ENCODE measurements at places on chromosomes 1 and 21.

DNA sequence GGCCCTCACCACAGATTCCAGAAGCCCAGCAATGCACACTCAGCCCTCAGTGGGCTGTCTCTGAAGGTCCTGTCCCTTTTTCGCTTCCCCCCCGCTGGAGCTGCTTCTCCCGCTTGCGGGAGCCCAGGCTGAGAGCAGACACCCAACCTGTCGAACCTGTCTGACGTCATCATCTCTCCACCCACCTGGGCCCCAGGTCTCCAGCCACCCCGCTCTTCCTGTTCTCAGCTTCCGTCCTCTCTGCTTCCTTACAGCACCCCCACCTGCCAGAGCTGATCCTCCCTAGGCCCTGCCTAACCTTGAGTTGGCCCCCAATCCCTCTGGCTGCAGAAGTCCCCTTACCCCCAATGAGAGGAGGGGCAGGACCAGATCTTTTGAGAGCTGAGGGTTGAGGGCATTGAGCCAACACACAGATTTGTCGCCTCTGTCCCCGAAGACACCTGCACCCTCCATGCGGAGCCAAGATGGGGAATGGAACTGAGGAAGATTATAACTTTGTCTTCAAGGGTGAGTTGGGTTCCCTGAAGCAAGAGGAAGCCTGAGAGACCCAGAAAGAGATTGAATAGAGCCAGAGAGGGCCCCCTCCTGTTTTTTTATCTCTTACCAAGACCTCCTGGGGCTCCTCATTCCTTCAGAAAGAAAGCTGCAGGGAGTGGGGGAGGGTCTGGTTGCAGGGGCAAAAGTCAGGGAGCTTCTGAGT is at the start of gene RAB25:
RAB25 (plus strand) TSS at position 224 of the 700 bp plus-strand sequence; CDS start at position 465, 241 bp downstream.
- peak; percentile 67 for DNase-seq

GRCh38 chr1:207081088-207081487 is 7.6 kb upstream of the C4BPB start:
- no peak for DNase-seq

GRCh38 chr1:31306278-31306677 is 9.4 kb downstream of the ZCCHC17 start:
- DNase-seq, result no peak

DNA sequence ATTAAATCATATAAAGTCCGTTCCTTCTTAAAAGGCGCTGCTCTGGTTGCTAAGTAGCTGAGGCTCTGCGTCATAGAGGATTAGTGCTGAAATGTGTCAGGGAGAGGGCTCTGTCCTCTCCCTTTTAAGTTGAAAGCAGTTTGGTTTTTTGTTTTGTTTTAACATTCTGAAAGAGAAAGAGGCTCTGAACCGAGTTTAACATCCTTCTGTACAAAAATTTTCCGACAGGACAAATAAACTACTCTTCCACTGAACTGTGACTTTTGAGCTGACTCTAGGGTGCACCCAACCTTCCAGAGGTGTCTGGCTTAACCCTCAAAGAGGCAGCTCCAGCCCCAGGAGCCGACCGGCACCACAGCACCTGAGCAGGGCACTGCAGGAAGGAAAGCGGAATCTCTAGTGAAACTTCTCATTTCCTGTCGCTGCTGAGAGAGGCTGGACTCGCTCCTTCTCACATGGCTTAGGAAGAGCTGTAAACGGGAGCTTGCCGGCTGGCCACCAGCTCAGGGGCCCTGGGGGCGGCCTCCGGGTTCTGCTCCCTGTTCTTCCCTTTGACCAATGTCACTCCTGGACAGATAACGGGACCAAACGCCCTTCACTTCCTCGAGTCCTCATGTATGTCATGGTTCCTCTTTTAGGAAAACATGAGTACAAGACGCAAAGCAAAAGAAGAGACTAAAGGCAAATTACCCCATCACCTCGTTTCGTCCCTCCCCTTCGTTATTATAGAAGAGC is 1.2 kb downstream of the VAV3 start:
- DNase-seq, result no peak

GRCh38 chr1:37723390-37724078 is 31.2 kb downstream of the CDCA8 start:
- DNase-seq, result no peak

- no peak for DNase-seq
Measured at GRCh38 chr1:80021891-80022290, 1015.4 kb upstream of the ADGRL4 start.

GRCh38 chr1:220497220-220497947 is 30.6 kb upstream of the MARK1 start:
- DNase-seq, result no peak

DNA sequence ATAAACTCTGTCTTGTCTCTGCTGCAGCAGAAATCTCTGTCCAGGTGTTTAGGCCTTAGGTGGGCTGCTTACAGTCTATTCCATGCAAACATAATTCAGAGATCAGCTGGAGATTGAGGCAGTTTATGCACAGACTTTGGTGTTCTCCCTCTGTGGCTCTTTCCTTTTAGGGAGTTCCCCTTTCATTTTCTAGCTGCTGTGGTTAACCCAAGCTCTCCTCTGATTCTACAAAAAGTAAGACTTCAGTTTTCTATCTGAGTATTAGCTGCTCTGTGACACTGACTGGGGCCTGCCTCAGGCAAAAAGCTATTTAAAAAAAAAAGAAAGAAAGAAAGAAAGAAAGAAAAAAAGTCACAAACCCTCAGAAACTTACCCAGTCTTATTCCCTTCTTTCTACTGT is 211.1 kb downstream of the CAMTA1 start:
- no peak for DNase-seq

- no peak for DNase-seq
Measured at GRCh38 chr1:68528243-68528642, 31.4 kb upstream of the DEPDC1 start.

DNA sequence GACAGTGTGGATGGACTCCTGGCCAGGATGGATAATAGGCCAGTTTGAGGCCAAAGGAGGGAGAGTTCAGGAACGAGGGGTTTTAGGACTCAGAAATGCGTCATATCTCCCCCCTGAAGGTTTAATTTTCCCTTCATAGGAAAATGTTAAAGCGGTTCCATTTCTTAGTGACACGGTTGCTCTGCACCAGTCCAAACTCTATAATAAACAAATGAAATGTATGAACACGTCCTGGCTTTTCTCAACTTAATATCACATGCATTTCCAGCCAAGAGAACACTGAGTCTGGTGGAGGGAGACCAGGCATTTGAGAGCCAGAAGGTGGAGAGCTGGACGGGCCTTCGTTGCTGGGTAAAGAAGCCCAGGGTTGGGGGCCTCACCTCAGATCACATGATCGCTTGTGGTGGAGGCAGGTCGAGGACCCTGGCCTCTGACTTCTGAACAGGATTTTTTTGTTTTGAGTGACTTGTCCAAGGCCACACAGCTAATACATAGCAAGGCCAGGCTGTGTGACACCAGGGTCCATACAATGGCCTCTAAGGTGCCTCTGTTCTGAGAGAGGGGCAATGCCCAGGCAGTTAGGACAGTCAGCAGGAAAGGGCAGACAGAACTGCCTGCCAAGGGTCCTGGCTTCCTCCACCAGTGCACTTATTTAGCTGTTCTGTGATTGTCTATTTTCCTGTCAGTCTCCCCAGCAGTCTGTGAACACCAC is 11.4 kb downstream of the SLC1A7 start:
- DNase-seq, result no peak

DNA sequence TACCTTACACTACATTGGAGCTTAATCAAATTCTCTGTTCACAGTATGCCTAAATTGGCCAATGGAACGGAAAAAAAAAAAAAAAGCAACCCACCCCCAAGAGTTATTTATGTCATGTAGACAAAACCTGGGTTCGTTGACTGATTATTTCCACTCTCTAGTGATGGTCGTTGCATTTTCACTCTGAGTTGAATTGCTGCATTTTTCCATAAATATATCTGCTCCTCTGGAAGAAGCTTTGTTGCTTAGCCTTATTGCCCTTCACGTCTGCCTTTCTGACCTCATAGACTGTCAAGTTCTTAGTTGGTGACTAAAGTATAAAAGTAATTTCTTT is 90.2 kb upstream of the RUNX1 start:
- DNase-seq, result no peak

DNA sequence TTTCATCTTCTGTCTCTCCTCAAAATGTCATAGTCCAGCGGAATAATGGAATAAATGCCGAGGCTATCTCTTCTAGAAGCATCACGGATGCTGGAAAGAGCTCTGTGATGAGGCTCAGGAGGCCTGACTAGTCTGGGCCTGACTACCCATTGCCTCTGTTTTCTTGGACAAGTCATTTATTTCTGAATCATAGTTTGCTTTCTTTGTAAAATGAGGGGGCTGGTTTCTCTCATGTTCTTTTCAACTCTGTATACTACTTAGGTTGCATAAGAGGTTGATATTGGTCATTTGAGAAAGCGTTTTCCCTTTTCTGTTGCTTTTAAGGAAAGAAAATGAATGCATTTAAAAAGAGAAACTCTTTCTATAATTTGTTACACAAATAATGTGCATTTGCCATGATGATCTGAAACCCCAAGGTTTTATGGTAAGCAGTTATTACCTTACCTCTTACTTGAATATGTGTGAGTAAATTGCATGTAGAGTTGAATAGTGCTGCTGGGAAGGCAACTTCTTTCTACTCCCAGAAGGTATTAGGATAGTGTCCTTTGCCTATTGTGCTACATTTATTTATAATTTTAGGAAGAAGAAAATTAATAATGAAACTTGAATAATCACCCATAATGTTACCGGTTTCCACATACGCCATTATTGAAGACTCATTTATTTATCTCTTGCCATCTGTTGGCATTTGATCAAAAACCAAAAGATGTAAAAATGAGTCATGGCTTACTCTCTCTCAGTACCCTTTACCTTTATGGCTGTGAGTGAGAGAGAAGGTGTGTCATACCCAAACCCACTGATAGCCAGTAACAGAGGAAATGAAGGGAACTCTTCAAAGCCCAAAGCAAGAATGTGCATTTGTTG is 179.1 kb downstream of the FASLG start:
- no peak for DNase-seq

- no peak for DNase-seq
Measured at GRCh38 chr1:59151387-59151761, 145.5 kb upstream of the FGGY start.

- DNase-seq, result no peak
Measured at GRCh38 chr1:113353580-113353979, 36.7 kb upstream of the MAGI3 start.

GRCh38 chr1:155529929-155530328 is 32.7 kb downstream of the ASH1L start:
- DNase-seq, result no peak

GRCh38 chr1:223651291-223651991 is 14.1 kb downstream of the CAPN8 start:
- DNase-seq, result no peak

DNA sequence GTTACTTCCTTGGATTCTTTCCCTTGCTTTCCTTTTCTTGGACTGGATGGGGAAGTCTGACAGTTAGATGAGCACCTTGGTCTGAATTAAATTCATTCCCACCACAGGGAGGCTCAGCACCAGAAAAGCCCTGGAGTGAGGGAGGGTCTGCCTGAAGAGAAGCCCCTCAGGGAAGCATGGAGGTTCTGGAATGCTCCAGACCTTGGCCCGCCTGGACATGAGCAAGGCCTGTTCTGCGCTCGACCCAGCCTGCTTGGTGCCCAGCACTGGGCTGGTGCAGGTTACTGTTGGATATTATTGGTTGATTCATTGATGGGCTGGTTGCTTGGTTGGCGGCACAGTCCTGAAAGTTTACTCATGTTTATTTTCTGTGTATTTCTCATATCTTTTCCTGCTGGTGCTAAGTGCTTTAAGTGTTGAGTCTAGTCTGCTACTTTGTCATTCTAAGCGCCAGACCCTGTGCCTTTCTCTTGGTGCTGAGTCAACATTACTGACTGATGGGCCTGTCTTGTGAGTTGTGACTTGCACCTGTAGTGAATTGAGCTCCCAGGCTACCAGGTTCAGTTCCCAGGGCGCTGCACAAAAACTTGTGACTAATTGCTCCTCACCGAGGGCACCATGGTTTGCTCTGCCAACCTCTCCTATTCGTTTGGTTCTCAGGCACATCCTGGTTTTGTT is 538.5 kb downstream of the KIF26B start:
- DNase-seq, result no peak

GRCh38 chr1:197811769-197812168 is 36.5 kb upstream of the DENND1B start:
- DNase-seq, result no peak

- no peak for DNase-seq
Measured at GRCh38 chr21:31612894-31613785, 46.4 kb upstream of the SOD1 start.

GRCh38 chr1:43877101-43877500 is 56.5 kb upstream of the ARTN start:
- DNase-seq, result no peak

GRCh38 chr1:9505143-9505542 is 34.1 kb upstream of the SLC25A33 start:
- no peak for DNase-seq

- DNase-seq, result no peak
Measured at GRCh38 chr1:117146575-117147340, 25.2 kb upstream of the TRIM45 start.

- DNase-seq, result no peak
Measured at GRCh38 chr1:173823781-173824314, 625 bp upstream of the DARS2 start.

DNA sequence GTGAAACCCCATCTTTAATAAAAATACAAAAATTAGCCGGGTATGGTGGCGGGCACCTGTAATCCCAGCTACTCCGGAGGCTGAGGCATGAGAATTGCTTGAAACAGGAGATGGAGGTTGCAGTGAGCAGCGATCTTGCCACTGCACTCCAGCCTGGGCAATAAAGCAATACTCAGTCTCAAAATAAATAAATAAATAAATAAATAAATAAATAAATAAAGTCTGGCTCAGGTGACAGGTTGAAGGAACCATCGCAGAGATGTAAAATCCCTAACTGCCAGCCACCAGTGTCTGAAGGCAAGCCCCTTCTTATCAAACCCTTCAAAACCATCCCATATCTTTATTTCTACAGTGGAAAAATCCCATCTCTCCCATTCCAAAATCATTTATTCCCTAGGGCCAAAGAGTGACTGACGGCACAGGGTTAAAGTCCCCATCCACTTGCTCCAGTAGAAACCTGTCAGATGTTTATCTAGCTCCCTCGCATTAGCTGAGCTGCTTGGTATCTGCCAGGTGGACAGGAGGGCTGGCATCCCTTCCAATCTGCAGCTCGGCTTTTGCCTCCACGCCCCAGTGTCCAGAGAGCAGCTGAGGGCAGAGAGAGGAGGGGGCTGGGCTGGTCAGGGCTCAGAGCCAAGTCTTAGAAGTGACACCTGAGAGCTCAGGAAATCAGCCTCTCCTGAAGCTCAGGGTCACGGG is 5.0 kb downstream of the CSRP1 start:
- DNase-seq, result peak; percentile 75

GRCh38 chr21:37746849-37747248 is 169.4 kb downstream of the KCNJ6 start:
- no peak for DNase-seq

GRCh38 chr1:75765697-75766355 is 20.2 kb upstream of the RABGGTB start:
- no peak for DNase-seq

GRCh38 chr1:35280006-35280405 is 11.5 kb downstream of the ZMYM4 start:
- DNase-seq, result no peak

DNA sequence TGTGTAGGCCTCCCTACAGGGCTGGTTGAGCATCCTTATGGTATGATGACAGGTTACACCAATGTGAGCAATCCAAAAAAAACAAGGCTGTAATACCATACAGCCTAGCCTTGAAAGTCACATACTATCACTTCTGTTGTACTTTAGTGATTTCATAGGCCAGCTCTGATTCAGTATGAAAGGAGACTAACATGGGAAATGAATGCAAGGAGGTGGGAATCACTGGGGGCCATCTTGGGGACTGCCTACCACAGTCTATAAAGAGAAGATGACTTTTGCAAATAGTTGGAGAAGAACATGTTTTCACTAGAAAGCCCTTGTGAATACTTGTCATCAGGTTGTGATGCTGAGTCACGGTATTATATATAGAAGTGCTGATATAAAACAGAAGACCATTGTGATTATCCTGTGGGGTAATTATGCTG is 270.7 kb downstream of the S1PR1 start:
- DNase-seq, result no peak

Data from NCI-H2107 (cell line).